Nephron progenitor cell (in vitro differentiated cells): ENCODE measurements at places on chromosomes 2 and 18.

DNA sequence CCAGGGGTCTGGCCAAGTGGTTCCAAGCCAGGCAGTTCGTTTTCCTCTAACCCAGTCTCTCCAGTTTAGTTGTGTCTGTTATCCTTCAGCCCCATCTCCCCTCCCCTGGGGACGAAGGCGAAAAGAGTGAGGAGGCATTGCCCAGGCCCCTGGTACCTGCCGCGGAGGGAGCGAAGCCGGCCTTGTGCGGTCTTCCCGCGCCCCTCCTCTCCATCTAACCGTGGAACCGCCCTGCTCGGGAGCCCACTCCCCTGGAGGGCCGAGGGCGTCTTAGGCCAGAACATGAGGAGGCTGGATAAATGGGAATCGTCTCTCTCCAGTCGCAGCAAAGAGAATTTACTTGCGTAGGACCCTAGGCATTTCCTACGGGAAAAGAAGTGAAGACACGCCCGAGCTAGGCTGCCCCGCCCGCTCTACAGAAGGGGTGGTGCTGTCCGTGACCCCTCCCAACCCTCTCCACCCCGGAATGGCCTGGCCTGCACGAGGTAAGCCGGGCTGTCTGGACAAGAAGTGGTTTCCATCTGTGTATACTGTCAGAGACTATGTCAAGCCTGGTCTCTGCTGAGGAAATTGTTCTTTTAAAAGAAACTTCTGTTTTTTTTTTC lies 156.2 kb downstream of the MIB1 start:
- DNase-seq, result no peak

DNA sequence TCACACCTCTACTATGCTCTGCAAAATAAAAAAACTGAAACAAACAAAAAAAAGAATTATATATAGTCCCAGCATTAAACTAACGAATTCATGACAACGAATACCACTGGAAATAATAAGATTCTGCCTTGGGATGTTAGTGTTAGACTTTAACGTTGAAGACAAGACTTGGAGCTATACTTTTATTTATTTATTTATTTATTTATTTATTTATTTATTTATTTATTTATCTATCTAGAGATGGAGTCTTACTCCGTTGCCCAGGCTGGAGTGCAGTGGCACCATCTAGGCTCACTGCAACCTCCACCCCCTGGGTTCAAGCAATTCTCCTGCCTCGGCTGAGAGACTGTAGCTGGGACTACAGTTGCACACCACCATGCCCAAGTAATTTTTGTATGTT lies 27.2 kb upstream of the PAPOLG start:
- no peak for DNase-seq

DNA sequence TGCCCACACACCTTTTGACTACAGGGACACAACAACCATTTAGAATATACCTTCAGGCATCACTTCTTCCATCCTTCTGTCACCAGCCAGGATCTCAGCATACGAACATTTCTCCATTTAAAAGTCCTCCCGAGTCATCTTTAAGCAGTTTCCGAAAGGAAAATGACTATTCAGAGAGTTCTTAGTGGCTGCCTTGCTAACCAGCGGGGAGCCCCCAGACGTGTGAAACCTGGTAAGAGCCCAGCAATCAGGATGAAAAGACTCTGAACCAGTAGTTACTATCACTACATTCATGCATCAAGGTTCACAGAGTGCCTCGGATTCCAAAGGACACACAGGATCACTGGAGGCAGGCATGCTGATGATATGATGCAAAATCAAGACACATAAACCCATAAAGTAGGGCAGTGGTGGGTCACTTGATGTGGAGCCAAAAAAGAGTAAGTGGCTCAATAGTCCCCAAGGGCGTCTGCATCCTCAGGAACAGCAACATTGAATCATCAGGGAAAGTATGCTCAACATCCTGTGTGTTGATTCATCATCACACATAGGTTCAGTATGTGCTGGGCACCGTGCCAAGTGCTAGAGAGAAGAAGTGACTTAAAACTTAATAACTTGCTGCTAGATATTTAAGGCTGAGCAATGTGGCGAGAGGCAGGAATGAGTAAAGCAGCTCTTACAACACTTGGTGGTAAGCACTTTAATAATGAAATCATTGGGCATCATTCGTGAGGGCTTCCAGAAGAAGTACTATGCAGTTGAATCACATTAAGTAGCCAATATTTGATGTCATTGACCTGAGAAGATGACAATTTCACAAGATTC lies 4.4 kb downstream of the CCL20 start:
- DNase-seq, result no peak

GRCh38 chr2:30359644-30360167 lies 87.3 kb upstream of the LCLAT1 start:
- DNase-seq, result no peak

- no peak for DNase-seq
Observed at GRCh38 chr2:45232818-45233217, 223.6 kb upstream of the SIX2 start.

GRCh38 chr2:173884025-173884802 lies 81.0 kb downstream of the SP3 start:
- DNase-seq, result peak; percentile 24

DNA sequence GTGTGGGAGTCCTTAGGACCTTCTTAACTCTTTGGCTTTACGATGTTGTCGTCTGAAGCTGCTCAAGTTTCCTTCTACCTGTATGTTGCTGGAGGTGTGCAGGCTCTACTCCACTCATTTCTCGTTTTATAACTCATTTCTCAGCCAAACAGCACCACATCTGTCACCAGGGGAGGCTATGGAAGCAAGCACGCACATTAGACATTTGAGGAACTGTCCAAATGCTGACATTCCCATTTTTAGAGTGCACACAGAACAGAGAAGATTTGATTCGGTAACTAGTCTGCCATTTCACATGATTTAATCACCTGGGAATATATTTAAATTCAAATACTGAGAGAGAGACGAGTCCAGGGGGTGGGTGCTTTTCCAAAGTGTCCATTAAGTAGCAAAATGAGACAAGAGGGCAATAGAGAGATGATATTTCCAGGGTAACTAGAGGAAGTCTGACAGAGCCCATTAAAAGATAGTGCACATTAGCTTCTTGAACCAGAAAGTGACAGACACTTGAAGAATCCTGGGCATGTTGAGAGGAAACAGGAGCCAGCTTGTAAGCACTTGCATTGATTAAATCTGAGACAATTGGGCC lies 793.3 kb downstream of the TDRD15 start:
- DNase-seq, result no peak

DNA sequence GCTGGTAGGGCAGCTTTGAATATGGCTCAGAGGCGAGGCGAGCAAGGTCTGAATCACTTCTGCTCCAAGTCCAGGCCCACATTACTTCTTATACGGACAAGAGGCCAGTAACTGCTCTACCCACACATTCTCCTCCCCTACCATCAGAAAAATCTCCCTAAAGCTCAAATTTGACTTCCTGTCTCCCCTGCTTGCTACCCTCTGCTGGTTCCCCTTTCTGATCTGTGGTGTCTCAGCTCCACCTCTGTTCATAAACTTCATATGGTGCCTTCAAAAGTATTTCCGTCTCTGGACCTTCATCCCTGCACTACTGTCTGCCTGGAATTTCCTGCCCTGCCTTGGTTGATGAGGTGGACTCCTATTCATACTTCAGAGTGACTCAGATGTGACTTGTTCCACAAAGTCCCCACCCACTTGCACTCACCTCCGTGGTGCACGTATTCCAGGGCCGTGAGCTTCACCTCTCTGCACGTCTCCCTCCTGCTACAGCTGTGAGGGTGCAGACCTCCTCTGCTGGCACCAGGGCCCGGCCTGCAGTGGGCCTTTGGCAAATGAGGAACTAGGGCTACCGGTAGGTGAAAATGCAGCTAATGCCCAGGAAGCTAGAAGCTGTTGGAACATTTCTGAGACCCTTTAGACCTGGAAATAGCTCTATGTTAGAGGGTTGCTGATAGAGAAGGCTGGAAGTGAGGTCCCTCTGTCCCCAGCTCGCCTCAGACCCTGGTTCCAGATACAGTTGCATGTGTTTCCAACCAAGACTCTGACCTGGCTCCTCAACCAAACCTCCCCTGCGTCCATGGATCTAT lies 24.6 kb upstream of the KCMF1 start:
- DNase-seq, result no peak

DNA sequence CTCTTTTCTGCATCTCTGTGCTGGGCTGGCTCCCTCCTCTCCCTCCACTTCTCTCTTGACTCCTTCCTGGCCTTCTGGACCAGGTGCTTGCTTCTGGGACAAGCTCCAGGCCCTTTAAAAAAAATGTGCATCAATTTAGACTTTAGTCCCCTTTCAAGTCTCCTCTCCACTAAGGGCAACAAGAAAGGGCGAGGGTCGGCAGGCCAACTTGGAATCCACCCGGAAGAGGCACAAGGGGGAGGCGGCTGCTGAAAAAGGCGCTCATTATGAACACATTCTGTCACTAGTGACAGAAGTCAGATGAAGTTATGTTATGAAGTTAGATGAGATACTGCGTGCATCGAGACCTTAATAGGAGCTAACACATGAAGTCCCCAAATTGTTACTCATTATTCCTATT lies 13.6 kb upstream of the RHOB start:
- no peak for DNase-seq

- no peak for DNase-seq
Observed at GRCh38 chr2:56534321-56534720, 350.5 kb downstream of the CCDC85A start.

GRCh38 chr2:80257450-80257849 lies 47.1 kb downstream of the LRRTM1 start:
- no peak for DNase-seq
